ENCODE measurements at places on chromosomes 11 and 22. TPM values are rescaled to one million over a fixed set of nuclear protein-coding genes. Genes with fewer than 3 reads are reported as not detected.

The MS4A6A gene
- not detected for total RNA-seq

The TMPRSS5 gene
- total RNA-seq, result 0.32 TPM

The HMOX1 gene
- 285 TPM for total RNA-seq

The CD248 gene
- total RNA-seq, result 174 TPM

The OR1S2 gene
- not detected for total RNA-seq

The OR51E1 gene
- not detected for total RNA-seq

The FOSL1 gene
- 22.2 TPM for total RNA-seq

The TPH1 gene
- total RNA-seq, result under 0.01 TPM

The OR10G4 gene
- not detected for total RNA-seq

The KRTAP5-1 gene
- total RNA-seq, result not detected

The SPDYC gene
- not detected for total RNA-seq

The MRGPRX4 gene
- total RNA-seq, result not detected

The KRTAP5-7 gene
- total RNA-seq, result 0.61 TPM

The ZP1 gene
- total RNA-seq, result 0.12 TPM

The TPBGL gene
- not detected for total RNA-seq

The KLHL35 gene
- total RNA-seq, result 1.5 TPM

The SCGB2A2 gene
- total RNA-seq, result not detected

The ARHGAP8 gene
- 2.4 TPM for total RNA-seq

The TMEM184B gene
- total RNA-seq, result 42.4 TPM

The NNMT gene
- 713 TPM for total RNA-seq
